MG63 (cell line): ENCODE measurements at places on chromosomes 7 and 10. TPM values are rescaled to one million over a fixed set of nuclear protein-coding genes. Genes with fewer than 3 reads are reported as not detected.

GRCh38 chr7:30470163-30470770 lies 8.3 kb downstream of the NOD1 start:
- DNase-seq: no peak

GRCh38 chr10:10658172-10658785 lies 359.4 kb upstream of the CELF2 start:
- DNase-seq: no peak

GRCh38 chr7:18540396-18540795 lies 44.8 kb downstream of the HDAC9 start:
- no peak for DNase-seq

DNA sequence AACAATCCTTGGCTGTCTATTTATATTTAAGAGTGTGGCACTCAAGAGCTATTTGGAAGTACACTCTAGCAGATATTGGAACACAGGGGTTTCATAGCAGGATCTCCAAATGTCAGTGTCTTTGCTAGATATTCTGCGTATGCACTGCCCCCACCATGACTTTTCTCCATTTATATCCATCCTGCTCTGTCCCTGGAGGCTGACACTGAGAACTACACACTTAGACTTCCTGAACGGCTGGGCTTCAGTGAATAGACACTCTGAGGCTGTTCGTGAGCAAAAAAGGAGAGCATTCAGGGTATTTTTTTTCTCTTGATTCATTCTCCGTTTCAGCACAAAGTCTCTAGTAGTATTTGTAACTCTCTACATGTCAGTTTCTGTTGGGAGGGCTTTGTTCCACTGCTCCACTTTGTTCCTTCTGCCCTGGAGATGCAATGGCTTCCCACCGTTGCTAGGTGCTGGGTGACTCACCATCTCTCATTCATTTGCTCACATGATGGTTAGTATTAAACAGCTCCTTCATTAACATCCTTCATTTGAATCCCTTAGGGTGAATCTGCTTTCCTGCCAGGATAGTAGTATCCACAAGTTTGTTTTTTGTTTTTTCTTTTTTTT lies 155.9 kb upstream of the SLC13A1 start:
- no peak for DNase-seq

GRCh38 chr10:131662851-131663250 lies 238.0 kb upstream of the PPP2R2D start:
- no peak for DNase-seq

Gene HOXA9
- 25.4 and 29.9 TPM in 2 replicates for total RNA-seq

DNA sequence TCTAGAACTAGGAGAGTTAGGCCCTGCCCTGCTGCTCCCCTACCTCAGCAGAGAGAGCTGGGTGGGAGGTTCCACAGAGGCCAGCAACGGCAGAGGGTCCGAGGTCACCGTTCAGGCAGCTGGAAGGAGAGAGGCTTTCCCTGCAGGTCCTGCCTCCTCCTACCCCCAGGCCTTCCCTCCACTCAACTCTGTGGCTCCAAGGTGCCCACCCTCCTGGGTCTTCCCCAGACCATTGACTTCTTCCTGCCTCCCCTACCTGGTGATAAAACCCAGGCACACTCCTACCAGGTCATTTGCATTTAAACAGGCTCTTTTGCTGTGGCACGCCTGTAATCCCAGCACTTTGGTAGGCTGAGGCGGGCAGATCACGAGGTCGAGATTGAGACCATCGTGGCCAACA lies 515.3 kb upstream of the FOXK1 start:
- no peak for DNase-seq

DNA sequence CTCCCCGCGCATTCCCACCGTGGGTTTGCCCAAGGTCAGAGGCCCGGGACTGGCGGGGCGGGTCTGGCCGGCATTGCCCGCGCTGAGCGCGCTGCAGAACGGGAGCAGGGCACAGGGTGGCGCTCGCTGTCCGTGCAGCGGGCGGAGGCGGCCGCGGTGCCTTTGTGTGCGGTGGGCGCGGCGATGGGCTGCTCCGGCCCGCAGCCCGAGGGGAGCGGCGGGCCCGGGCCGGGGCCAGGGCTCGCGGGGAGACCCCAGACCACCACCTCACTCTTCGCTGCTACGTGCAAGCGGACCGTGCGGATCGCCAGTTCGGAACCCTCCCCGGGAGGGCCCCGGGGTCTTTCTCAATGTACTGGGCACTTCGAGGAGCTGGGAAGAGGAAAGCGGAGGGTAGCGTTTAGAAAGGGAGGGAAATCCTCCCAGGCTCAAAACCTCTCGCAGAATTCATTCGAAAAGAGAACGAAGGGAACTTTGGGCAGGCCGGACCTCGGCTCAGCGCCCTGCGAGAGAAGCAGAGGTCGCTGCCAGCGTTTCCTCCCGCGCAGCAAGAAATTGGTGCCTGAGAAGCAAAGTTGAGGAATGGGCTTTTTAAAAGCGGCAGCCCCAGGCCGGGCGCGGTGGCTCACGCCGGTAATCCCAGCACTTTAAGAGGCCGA lies 8.5 kb downstream of the SP8 start:
- DNase-seq: peak; percentile 64
